Myocyte (in vitro differentiated cells): ENCODE measurements at places on chromosomes 4 and X. TPM values are rescaled to one million over a fixed set of nuclear protein-coding genes. Genes with fewer than 3 reads are reported as not detected.

SLC4A4 gene
- total RNA-seq, result 13.3 and 13.9 TPM in 2 replicates

GRCh38 chr4:54090804-54091623, 8.9 kb upstream of the GSX2 start:
- DNase-seq, result no peak

DNA sequence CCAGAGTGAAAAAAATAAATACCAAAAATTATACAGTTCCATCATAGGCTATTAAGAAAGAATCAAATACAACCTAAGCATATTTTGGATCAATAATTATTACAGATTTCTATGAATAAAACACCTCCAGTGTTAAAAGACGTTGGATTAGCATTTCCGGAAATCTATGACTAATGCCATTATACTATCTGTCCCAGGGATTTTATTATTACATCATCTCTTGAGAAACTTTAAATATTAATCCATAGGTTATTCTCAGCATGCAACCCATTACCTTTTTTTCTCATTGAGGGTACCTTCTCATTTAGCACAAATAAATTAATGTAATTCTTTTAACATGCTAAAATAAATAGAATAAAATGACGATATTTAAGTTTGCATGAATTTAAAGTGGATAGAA, 44.6 kb downstream of the CXorf58 start:
- no peak for DNase-seq

DNA sequence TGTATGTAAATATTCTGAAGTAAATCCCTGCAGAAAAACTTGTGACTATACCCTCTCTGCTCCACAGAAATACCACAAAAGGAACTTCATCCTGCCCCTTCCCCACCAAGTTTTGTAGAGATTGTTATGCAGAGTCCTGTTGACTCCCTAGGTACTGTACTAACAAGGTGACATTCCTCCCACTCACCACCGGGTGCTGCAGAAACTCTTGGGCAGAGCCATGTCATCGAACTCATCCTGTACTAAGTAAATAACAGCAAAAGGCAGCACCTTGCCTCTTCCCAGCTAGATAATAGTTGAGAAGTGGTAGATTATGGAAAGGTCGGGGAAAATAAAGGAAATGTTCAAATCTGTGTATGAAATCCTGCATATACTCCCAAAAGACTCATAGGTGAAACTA, 233.3 kb downstream of the STPG2 start:
- no peak for DNase-seq

- no peak for DNase-seq
Observed at GRCh38 chr4:121977251-121978171, 25.7 kb upstream of the TRPC3 start.

- DNase-seq, result no peak
Observed at GRCh38 chr4:80128941-80129340, 55.9 kb upstream of the ANTXR2 start.

DNA sequence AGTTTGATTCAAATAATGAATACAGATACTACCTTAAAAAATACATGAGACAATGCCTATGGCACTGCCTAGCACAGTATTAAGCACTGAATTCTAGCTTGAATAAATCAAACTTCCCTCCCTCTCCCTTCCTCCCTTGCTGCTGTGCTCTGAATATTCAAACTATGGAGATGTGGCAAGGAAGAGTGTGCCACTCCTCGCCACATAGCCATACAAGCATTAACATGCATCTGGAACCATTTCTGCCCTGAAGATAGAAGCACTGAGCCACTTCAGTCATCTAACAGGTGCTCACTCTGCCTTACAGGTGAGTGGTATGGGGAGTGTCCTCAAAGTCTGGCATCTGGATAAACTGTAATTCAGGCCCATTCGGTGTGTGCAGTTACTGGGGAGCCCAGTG, 276.9 kb downstream of the ARHGAP24 start:
- DNase-seq, result no peak

DNA sequence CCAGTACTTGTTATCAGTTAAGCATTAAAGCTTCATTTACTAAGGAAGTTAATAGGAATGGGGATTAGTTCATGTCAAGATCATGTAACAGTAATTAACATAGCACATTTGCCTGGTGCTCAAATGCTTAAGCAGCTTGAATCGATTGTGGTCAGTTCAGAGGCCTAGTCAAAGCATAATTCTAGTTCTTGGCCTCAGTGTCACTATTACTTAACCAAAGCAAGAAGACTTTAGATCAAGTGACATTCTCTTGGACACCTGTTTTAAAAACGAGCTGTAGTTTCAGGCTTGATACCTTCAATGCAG, 115.2 kb upstream of the BMPR1B start:
- DNase-seq, result peak; percentile 83

GRCh38 chr4:112492321-112492720, 23.7 kb downstream of the NEUROG2 start:
- DNase-seq, result no peak

DNA sequence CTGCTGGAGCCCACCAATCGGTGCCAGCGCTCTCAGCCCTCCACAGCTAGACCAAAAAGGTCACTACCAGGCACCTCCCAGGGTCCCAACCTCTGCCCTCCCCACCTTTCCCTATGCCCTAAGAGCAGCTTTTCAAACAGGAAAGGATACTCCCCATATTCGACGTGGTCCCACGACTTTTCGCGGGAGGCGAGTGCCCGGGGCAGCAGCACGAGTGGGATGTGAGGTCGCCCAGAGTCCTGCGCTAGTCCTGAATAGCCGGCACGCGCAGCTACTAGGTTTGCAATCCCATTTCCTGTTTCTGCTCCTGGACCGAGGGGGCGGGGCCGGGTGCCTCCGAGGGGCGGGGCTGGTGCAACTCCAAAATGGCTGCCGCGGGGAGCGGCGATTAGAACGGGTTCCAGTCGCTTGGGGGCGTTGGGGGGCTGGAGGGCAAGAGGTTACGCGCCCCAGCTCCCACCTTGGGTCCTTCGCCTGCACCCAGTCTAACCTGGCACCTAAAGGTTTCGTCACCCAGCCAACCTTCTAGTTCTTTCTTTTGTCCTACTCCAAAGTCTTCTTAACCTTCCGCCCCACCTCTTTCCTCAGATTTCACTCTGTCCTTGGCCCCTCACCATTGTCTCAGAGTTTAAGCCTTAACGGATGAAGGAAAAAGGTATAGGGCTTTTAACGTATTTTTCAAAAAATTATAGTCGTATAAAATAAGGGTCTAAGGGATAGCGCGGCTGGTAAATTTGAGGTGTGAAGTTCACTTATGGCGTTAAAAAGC, 85.0 kb upstream of the TENT5D start:
- DNase-seq, result no peak

DNA sequence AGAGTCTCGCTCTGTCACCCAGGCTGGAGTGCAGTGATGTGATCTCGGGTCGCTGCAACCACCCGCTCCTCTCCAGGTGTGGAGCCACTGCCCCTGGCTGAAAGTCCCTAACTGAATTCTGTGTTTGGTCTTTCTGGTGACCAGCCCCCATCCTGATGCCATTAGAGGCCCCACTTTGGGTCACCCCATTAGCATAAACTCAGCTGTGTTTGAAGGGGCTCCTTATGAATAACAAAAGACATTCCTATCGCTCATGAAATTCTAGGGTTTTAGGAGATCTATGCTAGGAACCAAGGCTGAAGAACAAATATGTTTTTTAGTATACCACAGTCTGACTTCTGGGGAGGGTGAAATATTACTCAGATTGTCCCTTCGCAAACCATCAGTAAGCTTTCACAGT, 652.9 kb downstream of the ADGRL3 start:
- DNase-seq, result no peak
